GDM1 (cell line): ENCODE measurements at places on chromosomes 12 and 14.

DNA sequence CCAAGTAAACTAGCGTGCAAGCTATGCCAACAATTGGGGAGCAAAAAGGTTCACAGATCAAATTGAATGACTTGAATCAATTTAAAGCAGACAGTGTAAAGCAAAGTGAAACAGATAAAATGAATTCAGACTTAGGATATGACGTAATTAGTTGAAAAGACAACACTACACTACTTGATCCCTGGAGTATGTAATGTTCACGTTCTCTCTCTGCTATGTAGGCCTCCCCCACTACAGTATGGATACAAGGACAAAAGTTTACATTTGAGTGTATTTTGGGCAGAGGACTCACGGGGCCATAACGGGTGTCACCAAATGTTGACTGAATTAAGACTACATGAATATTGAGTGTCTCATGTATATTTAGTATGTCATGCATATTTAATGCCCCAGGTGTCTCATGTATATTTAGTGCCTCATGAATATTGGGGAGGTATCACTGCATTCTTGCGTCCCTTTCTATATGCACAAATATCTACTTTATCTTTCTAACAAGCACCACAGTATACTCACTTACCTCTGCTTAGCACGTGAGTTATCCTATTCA, 44.5 kb downstream of the RERGL start:
- no peak for DNase-seq

GRCh38 chr14:95327558-95328374, 8.1 kb upstream of the CLMN start:
- no peak for DNase-seq

- DNase-seq, result no peak
These were observed 21.3 kb downstream of the POLE start for GRCh38 chr12:132665794-132666193.

DNA sequence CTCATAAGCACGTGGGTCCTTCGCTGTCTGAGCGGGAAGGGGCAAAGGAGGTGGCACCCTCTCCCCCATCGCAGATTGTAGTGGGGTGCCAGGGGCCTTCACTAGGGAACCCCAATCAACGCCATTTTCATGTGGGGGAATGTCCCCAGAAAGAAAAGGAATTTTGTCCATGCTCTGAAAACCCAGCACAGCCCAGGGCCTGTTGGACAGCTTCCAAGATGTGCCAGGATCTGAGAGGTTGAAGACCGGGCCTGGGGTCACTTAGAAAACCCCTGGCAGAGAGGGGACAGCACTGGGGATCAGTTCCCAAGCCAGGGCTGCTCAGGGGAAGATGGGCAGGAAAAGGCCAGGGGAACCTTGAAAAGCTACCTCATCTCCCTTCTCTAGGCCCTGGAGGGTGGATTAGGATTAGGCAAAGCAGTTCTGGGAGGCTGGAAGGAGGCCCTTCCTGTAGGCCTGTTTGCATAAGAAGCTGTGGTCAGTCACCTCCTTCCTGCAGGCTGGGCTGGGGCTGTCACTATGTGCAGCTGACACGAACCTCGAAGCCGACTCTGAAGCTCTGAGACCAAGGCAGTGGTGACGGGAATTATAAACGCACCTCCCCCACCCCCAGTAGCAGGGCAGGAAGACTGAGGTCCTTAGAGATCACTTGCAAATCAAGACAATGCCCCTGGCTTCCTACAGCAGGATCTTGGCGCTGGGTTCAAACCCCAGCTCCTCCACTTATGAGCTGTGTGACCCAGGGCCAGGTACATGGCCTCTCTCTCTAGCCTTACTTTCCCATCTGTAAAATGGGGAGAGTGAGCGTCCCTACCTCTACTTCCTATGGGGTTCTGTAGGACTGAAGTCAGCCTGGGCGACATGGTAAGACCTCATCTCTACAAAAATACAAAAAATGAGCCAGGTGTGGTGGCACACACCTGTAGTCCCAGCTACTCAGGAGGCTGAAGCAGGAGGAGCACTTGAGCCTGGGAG, 29.0 kb downstream of the TESC start:
- peak; percentile 83 for DNase-seq

DNA sequence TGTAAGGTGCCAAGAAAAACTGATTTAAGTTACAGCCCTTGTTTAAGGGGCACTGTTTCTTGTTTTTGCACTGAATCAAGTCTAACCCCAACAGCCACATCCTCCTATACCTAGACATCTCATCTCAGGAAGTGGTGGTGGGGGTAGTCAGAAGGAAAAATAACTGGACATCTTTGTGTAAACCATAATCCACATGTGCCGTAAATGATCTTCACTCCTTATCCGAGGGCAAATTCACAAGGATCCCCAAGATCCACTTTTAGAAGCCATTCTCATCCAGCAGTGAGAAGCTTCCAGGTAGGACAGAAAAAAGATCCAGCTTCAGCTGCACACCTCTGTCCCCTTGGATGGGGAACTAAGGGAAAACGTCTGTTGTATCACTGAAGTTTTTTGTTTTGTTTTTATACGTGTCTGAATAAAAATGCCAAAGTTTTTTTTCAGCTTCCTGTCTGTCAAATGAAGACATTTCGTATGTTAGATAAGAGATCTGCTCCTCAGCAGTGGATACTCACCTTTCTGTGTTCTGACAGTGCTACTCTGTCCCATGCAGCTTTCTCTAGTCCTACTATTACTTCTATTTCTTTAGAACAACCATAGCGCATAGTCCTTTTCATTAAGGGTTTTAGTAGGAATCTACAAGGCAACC, 1.2 kb upstream of the PA2G4 start:
- DNase-seq, result no peak

GRCh38 chr14:55536204-55536708, 43.8 kb upstream of the KTN1 start:
- no peak for DNase-seq

- DNase-seq, result no peak
These were observed 329.2 kb upstream of the KITLG start for GRCh38 chr12:88909510-88909909.

DNA sequence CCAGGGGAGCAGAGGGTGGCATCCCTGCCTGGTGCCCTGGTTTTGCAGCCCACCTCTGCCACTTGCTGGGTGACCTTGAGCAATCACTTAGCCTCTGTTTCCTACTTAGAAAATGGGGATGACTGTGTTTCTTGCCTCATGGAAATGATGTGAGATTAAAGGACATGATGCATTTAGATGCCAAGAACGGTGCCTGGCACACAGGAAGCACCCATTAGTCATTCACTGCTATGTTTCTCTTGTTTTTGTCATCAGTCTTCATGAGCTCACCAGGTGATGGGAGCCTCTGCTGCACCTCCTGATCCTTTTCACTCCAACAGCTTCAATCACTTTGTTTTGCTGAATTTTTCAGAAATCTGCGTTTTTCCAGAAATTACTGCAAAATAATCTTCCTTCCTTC, 23.6 kb upstream of the ATF1 start:
- DNase-seq, result no peak

DNA sequence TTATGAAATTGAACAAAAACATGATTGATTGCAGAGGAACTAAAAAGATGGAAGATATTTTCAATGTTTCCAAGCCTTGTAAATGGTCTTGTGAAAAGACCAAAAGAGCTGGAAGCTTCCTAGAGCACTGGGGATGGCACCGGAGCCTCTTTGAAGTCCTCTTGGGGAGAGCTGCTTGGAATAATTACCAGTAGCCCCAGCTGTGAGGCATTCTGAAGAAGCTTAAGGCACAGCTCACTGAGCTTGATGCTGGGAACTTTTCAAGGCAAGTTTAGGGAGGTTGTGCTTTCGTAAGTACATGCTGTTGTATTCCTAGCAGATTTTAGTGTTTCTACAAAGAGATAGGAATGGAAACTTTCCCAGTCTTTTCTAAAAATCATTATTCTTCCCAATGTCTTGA, 13.9 kb downstream of the PDZRN4 start:
- no peak for DNase-seq

GRCh38 chr12:54329759-54330158, 4.8 kb downstream of the COPZ1 start:
- DNase-seq, result no peak

DNA sequence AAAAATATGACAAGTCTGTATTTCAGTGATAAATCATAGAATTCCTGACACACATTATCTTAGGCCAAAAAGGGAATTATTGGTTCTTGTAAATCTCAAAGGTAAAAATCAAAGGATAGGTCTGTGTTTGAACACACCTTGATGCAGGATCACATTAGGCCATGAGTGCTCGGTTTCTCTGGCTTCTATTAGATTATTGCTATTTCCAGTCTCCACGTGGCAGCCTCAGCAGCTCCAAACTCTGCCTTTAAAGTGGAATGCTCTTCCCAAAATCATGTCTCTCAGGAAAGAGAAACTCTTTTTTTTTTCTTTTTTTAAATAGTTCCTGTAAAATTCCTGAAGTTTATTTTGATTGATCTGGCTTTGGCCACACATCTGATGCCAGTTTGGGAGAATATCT, 105.6 kb upstream of the FRMD6 start:
- no peak for DNase-seq

- no peak for DNase-seq
These were observed 278.1 kb upstream of the FAR2 start for GRCh38 chr12:28870839-28871440.

GRCh38 chr12:113092607-113093408, 36.3 kb downstream of the DTX1 start:
- DNase-seq, result no peak

DNA sequence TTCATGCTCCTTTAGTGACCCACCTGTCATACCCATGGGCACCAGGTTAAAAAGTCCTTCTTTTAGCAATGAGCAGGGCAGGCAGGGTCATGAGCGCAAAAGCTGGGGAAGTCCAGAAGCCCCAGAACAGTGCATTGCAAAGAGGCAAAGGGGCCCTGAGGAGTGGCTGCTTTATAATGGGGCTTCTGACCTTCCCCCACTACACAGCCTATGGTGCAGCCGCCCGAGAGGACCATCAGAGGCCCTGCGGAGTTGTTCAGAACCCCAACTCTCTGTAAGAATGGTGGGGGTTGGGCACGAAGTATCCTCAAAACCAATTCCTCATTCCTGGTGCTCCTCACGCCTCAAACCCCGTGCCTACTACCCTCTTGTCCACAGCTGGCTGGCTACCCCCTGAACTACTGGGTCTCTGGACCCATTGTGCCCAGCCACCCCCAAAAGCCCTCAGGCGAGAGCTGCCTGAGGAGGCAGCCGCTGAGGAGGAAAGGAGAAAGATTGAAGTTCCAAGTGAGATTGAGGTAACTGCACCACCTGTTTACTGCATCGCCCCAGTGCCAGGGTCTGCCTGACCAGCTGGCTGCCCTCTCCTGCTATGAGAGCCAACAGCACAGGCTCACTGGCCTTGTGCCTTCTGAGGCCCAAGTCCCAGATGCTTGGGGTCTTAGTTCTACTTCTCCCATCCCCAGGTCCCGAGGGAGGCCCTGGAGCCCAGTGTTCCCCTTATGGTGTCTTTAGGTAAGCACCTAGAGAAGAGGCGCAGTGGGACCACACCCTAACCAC, 6.7 kb downstream of the REC8 start:
- DNase-seq, result no peak

DNA sequence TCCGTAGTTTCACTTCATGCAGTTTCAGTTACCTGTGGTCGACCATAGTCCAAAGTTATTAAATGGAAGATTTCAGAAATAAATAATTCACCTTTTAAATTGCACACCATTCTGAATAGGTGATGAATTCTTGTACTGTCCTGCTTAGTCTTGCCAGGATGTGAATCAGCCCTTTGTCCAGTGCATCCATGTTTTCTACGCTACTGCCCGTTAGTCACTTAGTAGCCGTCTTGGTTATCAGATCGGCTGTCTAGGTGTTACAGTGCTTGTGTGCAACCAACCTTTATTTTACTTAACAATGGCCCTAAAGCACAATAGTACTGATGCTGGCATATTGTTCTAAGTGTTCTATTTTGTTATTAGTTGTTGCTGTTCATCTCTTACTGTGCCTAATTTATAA, 146.7 kb downstream of the ACSS3 start:
- no peak for DNase-seq

DNA sequence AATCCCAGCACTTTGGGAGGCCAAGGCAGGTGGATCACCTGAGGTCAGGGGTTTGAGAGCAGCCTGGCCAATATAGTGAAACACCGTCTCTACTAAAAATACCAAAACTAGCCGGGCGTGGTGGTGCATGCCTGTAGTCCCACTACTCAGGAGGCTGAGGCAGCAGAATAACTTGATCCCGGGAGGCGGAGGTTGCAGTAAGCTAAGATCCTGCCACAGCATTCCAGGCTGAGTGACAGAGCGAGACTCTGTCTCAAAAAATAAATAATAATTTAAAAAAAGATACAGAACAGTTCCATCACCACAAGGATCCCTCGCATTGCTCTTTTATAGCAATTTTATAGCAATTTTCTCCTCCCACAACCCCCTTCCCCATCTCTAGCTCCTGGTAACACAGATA, 4.7 kb upstream of the PDE1B start:
- no peak for DNase-seq

- DNase-seq, result no peak
These were observed 94.2 kb downstream of the LLPH start for GRCh38 chr12:66036317-66036716.

DNA sequence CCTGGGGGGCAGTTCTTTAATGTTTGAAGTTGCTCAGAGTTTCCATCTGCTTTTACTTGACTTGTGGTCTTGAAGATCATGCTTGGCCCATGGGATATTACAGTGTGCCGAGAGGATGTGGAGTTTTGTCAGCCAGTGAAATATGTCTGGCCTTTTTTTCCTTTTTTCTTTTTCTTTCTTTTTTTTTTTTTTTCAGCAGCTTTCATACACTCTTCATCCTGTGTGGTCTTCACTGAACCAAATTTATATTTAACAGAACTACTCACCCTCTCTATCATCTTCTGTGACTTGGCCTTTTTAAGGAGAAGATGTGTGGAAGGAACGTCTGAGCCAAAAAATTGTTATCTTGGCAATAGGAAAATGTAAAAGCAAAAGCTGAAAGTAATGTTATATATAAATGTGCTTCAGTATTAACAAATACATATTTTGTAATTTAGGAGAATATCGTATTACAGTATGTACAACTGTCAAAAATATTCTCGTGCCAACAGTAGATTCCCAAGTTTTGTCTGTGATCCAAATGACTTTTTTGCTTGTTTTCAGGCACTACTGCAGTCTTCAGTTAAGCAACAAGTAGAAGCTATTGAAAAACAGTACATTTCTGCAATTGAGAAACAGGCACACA, 200.6 kb downstream of the CCDC91 start:
- DNase-seq, result no peak

DNA sequence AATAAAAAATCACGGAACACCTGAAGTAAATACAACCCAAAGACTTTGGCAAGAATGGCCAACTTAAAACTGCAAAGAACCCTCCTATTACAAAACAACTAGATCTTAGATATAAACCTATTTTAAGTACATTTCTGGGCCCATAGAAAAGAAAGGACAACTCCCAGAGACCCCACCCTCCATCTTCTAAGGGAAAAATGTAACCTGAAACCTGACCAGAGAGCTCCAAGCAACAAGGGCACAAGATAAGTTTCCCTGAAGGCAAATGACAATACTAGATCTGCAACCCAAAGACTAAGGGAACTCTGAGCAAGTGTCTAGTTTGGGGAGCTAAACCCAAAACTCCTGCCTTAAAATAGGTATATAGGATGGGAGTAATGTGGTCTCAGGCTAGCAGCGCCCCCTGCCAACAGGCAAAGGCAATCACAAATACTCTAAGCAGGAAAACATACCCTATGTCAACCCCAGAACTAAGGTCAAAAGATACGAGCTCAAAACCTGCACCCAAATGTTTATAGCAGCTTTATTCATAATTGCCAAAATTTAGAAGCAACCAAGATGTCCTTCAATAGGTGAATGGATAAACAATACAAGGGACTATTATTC, 218.9 kb downstream of the ITPR2 start:
- DNase-seq, result peak; percentile 3
